ENCODE measurements at places on chromosomes 2 and 18. TPM values are rescaled to one million over a fixed set of nuclear protein-coding genes. Genes with fewer than 3 reads are reported as not detected.

Gene DSG4
- not detected for total RNA-seq

Gene GALNT5
- 51.7 TPM for total RNA-seq

Gene PPP3R1
- total RNA-seq: 63.4 TPM

Gene ANKRD30B
- not detected for total RNA-seq

Gene PSMD1
- 113 TPM for total RNA-seq

Gene AQP12A
- not detected for total RNA-seq

Gene MAP2
- 9.5 TPM for total RNA-seq

Gene TMEM163
- total RNA-seq: 3.5 TPM

Gene ARHGEF33
- total RNA-seq: 0.71 TPM

Gene STAT4
- 1.3 TPM for total RNA-seq

Gene CBLN2
- total RNA-seq: 0.24 TPM

Gene MTCL1
- 297 TPM for total RNA-seq

All from Calu3 (cell line).